ENCODE measurements at places on chromosomes 2 and 18.

- no peak for DNase-seq
Observed at GRCh38 chr2:44679990-44680389, 261.5 kb upstream of the SIX3 start.

- DNase-seq, result no peak
Observed at GRCh38 chr2:125870746-125871145, 785.2 kb upstream of the GYPC start.

DNA sequence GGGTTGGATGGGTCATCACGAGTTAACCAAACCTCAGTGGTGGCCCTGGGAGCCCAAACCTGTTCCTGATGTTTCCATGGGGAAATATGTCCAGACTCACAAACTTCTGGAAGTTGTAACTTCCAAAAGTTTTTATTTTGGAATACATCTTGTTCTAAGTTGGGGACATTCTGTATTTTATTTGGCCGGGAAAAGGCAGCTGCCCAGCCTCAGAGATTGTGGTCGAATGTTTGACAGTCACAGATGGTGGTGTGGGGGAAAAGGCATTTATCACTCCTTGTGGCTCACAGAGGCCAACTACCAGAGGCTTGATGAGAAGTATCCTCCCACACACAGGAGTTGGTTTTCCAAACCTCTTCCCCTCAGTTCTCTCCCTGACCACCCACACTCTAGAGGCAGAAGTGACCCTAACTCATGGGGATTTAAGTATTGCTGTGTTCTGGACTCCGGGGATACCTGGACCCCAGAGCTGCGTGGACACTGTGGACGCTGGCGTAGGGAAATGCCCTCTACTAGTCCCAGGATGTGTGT, 124.7 kb upstream of the PPP1CB start:
- no peak for DNase-seq

DNA sequence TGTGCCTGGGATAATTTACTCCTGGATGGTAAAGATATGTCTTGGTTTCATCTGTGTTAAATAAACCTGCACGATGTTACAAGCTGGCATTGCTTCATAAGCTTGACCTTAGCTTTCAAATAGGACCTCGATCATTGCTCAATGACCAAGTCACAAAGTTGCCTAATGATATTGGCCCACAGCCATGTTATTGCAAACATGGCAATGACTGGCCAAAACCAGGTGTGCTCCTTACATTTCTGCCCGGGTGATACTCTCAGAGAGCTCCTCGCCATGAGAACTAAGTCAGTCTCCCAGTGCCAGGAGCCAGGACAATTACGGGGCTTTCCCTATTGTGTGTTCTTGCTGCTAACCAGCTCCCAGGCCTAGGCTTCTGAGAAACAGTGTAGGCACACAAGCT, 72.5 kb upstream of the CYP1B1 start:
- DNase-seq, result no peak

- DNase-seq, result no peak
Observed at GRCh38 chr2:28398101-28398834, 5.6 kb downstream of the FOSL2 start.

DNA sequence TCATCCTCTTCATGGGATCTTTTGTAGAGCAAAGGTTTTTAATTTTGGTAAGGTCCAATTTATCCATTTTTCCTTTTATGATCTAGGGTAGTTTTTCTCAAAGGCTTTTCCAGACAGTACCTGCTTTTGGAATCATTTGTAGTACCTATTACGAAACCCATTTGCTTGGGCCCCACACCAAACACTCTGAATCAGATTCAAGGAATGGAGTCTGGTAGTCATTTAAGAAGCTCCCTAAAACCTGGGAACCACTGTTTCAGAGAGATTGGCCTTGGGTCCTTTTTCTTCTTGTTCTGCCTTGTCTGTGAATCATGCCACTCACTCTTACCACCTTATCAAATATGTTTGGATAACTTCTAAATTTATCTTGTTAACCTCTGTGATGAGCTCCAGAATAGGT, 40.3 kb downstream of the OSBPL6 start:
- DNase-seq, result no peak

All from NCI-H82 (cell line).